ENCODE measurements at places on chromosomes 2 and 18. TPM values are rescaled to one million over a fixed set of nuclear protein-coding genes. Genes with fewer than 3 reads are reported as not detected.

DNA sequence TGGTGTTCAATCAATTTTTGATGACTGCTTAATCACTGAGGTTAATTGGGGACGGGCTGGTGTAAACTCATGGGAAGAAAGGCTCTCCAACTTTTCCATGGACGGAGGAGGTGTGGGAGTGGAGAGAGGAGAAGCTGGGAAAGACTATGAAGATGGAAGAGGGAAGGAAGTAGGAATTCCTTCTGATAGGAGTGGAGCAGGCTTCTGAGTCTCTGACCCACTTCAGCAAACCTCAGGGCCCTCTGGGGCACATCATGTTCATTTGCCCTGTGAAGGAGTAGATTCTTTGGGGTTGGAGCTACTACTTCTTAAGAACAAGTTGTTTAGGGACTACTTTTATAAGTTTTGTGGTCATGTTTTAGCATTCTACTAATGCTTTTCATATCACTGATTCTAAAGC, 87.0 kb upstream of the MAP4K3 start:
- no peak for DNase-seq

DNA sequence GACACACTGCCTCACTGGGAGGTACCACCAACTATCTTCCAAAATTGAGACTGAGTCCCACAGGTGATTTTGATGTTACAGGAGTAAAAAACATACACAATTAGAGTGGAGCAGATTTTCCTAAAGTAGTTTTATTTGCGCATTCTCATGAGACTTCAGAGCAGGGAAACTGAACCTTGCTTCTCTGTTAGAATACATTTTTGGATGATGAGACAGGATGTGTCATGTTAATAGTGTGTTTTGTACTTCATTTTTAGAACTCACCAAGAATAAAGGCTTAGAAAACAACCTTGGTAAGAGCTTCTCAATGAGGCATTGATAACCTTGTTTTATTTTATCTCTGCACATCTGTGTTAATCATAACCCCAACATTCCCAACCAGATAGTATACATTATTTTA, 310.2 kb upstream of the GALNT5 start:
- DNase-seq = no peak

Gene TMEM247
- total RNA-seq = not detected

DNA sequence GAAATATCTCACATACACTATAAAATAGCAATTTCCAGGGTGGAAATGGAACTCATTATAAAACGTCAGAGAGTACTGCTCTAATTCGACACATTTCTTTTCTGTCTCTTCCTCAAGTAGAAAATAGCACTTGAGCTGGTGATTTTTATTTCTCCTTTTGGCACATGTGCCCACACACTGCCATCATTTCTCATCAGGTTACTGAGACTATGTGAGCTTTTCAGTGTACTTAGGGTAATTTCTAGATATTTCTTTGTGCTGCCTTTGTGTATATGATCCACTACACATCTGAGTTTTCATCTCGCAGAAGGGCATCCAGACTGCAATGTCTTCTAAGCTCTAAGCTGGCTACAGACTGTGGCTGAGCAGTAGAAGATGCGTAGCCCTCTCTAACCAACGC, 62.1 kb upstream of the PGAP1 start:
- peak; percentile 10 for DNase-seq

Gene ACAA2
- total RNA-seq = 59.3 TPM

- peak; percentile 51 for DNase-seq
These were observed 56.2 kb downstream of the COBLL1 start for GRCh38 chr2:164785457-164785856.

Gene ZNF396
- total RNA-seq = 1.7 TPM

GRCh38 chr2:98849113-98849512, 86.9 kb downstream of the CRACDL start:
- no peak for DNase-seq

Gene NAT8
- total RNA-seq = not detected

DNA sequence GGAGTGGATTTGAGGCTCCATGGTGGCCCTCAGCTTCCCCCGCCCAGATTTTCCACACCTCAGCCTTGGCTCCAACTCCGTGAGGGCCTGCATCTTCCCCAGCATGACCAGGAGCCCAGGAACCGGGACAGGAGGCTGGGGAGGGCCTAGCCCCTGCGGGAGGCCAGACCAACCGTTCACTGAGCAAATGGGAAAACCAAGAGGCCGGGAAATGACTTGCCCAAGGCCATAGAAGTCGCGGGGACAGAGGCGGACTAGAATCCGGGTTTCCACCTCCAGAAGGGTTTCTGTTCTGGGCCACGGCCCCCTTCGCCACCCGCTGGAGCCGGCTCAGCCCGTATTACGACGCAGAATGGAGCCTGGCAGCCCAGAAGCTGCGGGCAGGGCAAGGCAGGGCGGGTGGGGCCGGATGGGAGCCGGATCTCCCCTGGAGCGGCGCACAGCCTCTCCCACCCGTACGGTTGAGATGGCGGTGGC, 7.9 kb upstream of the CRYBA2 start:
- no peak for DNase-seq

DNA sequence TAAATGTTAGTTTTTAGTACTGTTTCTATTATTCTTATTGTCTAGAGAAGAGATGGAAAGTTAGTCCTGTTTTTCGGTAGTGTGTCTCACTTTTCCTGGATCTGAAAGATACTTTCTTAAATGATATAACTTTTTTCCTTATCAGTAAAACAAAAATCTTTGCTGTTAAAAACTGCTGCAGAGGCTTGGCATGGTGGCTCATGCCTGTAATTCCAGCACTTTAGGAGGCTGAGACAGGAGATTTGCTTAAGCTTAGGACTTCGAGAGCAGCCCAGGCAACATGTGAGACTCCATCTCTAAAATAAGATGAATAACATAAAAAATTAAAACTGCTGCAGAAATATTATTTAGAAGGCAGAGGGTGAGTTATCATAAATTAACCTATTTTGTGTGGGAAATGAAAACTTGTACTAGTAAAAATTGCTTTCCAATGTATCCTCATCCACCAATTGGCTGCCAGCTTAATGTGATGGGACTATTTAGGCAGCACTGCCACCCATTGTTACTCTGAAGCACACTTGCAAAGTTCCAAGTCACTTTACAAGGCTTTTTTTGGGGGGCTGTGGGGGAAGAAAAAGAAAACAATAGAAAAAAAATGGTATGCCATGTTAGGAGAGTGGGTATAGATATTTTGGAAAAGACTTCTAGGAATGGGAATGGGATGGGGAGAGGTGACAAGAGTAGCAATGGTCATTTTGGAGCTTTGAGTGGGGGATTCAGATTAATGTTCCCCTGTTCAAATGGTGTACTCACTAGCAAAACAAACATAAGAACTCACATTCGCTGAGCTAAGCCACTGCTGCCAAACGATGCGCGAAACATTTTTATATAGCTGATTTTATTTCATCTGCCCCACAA, 62.7 kb downstream of the MEIS1 start:
- DNase-seq = no peak

DNA sequence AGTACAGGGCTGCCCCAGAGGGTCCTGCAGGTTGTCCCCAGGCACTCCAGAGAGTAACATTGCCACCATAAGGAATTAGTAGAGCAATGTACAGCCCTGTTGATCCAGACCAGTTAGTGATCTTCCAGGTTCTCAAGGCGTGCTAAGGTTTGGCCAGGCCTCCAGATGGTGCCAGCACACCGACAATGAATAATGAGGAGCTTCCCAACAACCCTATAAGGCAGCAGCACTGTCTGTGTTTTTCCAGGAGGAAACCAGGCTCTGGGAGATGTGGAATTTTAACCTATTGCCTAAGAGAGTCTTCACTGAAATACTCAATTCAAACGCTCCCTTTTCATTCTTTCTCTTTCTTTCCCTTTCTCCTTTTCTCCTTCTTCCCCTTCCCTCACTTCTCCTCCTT, 122.1 kb downstream of the MGAT5 start:
- peak; percentile 63 for DNase-seq

- DNase-seq = no peak
These were observed 43.4 kb downstream of the BCL2L11 start for GRCh38 chr2:111164078-111164477.

Gene LYG2
- total RNA-seq = not detected

- no peak for DNase-seq
These were observed 464 bp downstream of the CYBRD1 start for GRCh38 chr2:171522788-171523087.

Gene ACMSD
- total RNA-seq = not detected

GRCh38 chr2:152383702-152384101, 48.7 kb downstream of the FMNL2 start:
- DNase-seq = no peak

- DNase-seq = peak; percentile 11
These were observed 616.6 kb downstream of the ZEB2 start for GRCh38 chr2:143903172-143903856.

DNA sequence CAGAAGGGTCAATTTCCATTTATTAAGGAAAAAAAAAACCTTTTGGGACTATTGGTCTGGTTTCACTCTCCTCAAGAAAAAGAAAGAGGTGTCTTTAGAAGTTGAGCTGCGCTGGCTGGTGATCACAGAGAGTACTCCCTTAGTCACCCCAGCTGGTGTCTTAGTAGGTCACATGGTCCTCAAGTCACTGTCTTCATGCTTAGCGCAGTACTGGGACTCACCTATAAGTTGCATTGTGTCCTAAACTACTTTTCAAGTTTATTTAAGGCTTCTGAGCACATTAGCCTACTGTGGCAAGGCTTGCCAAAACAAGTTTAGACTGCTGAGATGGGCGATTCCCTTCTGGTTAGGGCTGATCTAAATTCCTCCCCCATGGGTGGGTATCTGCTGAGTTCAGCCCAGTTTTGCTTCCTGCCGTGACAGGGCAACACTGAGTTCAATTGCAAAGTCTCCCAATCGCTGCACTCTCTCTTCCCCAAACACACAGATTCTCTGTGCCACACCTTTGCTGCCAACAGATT, 824.9 kb upstream of the CRIM1 start:
- no peak for DNase-seq

DNA sequence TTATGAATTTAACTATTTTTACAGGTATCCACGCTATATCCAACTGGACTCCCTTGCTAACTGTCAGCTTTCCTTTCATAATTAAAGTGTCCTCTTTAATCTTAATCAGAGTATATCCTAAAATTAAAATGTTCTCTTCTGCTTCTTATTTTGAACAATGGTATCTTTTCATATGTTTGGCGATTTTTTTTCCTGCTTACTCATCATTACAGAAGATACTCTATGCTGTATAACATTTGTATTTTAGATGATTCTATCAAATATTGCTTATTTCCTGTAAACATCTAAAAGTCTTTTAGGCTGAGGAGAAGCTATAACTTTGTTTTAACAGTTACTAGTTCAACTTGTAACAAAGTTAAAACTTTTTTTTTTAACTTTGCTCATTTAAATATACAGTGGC, 17.4 kb downstream of the SCN2A start:
- no peak for DNase-seq

GRCh38 chr2:187434342-187434785, 13.7 kb downstream of the CALCRL start:
- DNase-seq = peak; percentile 37

GRCh38 chr2:160289831-160290230, 89.8 kb upstream of the ITGB6 start:
- DNase-seq = no peak

Gene TDRD15
- total RNA-seq = not detected

Gene NR4A2
- total RNA-seq = not detected

DNA sequence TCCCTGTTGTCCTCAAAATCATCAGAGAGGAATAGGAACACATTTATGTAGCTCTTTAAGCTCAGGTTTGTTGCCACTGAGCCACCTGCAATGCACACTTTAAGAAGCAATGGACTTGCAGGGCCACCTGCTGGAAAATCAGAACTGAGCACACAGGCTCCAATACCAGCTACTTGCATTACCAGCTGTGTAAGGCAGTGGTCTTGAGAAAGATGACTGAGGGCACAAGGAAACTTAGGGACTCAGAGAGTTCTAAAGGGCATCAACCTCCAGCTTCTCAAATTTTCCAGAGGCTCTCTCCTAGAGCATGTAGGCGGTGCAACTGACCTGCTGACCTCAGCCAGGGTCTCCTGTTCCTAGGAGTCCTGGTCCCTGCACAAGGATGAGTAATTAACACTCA, 2.5 kb upstream of the CNDP2 start:
- DNase-seq = peak; percentile 50

DNA sequence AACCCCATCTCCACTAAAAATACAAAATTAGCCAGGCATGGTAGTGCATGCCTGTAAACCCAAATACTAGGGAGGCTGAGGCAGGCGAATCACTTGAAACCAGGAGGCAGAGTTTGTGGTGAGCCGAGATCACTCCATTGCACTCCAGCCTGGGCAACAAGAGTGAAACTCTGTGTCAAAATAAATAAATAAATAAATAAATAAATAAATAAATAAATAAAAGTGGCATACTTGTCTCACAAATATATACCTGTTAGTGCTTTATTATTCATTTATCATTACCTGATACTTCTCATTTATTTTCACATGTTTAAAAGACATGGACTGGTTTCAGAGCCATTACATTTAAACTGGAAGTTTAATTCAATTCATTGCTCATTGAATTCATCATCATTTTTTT, 491.4 kb upstream of the CDH7 start:
- no peak for DNase-seq

Gene SERPINB3
- total RNA-seq = not detected

- DNase-seq = no peak
These were observed 116.6 kb upstream of the MSH6 start for GRCh38 chr2:47666332-47666731.

Gene BMP10
- not detected for total RNA-seq

DNA sequence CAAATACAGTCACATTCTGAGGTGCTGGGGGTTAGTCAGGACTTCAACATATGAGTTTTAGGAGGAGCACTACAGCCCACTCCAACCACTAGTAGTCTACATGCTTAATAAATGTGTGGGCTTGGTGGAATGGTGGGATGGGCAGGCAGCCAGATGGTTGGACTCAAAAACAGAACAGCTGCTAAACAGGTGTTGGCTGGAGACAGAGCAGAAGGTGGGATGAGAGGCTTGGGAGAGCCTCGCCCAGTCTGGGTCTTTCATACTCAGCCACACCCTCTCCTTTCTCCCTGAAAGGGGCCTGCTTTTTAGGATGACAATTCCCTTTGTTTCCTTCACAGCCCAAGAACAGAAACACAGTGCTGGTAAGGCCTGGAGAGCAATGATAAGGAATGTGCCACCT, 143.9 kb upstream of the KLHL29 start:
- DNase-seq = no peak

DNA sequence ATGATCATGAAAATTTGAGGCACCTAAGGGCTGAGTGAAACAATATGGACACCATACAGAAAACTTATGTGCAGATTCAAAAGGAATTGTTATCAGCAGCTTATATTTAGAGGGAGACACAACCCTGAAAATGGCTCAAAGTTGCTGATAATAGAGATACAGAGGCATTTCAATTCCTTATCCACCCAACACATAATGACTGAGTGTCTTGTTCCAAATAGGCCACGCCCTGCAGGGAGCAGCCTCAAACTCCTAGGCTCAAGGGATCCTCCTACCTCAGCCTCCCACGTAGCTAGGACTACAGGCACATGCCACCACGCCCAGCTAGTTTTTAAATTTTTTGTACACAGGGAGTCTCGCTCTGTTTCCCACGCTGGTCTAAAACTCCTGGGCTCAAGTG, 79.0 kb downstream of the LBH start:
- no peak for DNase-seq

DNA sequence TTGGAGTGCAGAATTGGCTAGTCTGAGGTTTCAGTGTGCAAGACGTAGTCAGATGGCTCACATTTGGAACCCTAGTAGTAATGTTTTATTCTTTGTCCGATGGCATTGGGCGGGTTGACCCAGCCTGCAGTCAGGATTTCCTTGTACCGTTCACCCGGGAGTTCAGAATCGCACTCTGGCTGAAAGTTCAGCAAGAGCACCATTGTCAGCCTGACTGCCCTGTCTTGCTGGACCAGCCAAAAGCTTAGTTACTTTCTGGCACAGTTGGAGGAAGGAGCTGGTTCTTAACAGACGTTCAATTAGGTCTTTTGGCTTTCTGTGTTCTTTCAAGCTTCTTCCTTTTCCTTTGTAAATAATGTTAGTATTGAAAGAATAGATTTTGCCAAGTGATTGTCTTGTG, 18.6 kb downstream of the RMC1 start:
- no peak for DNase-seq
